ENCODE measurements at places on chromosomes 4 and X. TPM values are rescaled to one million over a fixed set of nuclear protein-coding genes. Genes with fewer than 3 reads are reported as not detected.
A peak's percentile ranks its signal among the peaks of the same experiment; 100 is the strongest.

Gene RTL3
- not detected for total RNA-seq

Gene ZNF157
- total RNA-seq = 0.67 TPM

Gene ATOH1
- total RNA-seq = not detected

Gene MAGEB10
- total RNA-seq = not detected

Gene ADH7
- total RNA-seq = not detected

Gene DKC1
- total RNA-seq = 92.7 TPM

Gene RBBP7
- total RNA-seq = 234 TPM

GRCh38 chr4:76028350-76028765 lies 5.1 kb upstream of the CXCL10 start:
- H3K4me1 ChIP-seq = peaks cover 32% of the 10 kb centered on the region
- no peaks in the 10 kb centered on the region for H3K36me3 ChIP-seq
- peak overlapping the region; percentile 72 for H3K4me3 ChIP-seq
- DNase-seq = no peak

DNA sequence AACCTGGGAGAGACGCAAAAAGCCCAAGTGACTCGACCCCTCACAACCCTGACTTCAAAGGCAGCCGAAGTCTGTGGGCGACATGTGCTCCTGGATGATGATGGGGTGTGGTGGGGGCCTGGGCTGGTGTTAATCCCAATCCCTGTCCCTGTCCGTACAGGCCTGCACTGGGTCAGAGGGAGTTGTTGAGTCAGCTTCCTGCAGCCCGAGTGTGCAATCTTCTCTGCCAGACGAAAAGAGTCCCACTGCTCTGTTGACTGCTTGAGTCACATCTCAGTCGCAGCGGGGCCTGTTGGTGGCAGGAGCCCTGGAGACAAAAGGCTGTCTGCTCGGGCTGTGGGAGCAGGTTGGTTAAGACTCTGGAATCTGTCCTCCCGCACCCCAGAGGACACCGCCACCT lies 10.3 kb downstream of the FAM3A start:
- no peak for DNase-seq
- H3K27ac ChIP-seq = no peak overlapping the region
- peaks cover 2% of the 10 kb centered on the region for H3K4me1 ChIP-seq
- no peaks in the 10 kb centered on the region for H3K27me3 ChIP-seq
- H3K4me3 ChIP-seq = no peak overlapping the region

- H3K27me3 ChIP-seq = no peaks in the 10 kb centered on the region
- H3K27ac ChIP-seq = no peak overlapping the region
- H3K4me3 ChIP-seq = no peak overlapping the region
Measured at GRCh38 chrX:29488919-29489318, 726.4 kb upstream of the MAGEB2 start.

DNA sequence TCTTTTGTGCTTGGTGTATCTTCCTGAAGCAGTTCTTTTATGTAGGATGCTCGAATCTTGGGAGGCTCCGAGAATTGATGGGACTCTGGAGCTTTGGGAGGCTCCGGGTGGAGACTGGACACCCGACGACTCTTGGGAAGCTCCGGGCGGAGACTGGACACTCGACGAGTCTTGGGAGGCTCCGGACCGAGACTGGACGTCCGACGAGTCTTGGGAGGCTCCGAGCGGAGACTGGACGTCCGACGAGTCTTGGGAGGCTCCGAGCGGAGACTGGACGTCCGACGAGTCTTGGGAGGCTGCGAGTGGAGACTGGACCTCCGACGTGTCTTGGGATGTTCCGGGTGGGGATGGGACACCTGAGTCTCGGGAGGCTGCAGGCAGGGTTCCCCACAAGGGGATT lies 1.6 kb downstream of the FAM47A start:
- no peak for DNase-seq
- H3K4me3 ChIP-seq = no peak overlapping the region
- no peak overlapping the region for H3K27ac ChIP-seq
- H3K4me1 ChIP-seq = no peaks in the 10 kb centered on the region
- H3K36me3 ChIP-seq = peaks cover 3% of the 10 kb centered on the region

- no peak overlapping the region for H3K4me3 ChIP-seq
- DNase-seq = no peak
- H3K36me3 ChIP-seq = peaks cover 3% of the 10 kb centered on the region
- H3K4me1 ChIP-seq = no peaks in the 10 kb centered on the region
Measured at GRCh38 chr4:150289881-150290280, 211.6 kb downstream of the DCLK2 start.

DNA sequence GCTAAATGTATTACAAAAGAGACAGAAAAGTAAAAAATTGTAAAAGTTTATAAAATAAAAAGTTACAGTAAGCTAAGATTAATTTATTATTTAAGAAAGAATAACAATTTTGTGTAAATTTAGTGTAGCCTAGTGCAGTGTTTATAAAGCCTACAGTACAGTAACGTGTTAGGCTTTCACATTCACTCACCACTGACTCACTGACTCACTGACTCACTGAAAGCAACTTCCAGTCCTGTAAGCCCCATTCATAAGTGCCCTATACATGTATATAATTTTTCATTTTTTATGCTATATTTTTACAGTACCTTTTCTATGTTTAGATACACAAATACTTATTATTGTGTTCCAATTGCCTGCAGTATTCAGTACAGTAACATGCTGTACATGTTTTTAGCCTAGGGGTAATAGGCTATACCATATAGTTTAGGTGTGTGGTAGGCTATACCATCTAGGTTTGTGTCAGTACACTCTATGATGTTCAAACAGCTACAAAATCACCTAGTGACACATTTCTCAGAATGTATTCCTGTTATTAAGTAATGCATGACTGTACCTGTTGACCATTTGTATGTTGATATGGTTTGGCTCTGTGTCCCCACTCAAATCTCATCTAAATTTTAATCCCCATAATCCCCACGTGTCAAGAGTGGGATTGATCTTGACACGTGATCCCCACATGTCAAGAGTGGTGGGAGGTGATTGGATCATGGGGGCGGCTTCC lies 57.9 kb downstream of the CFAP299 start:
- no peak overlapping the region for H3K4me3 ChIP-seq
- H3K36me3 ChIP-seq = peaks cover 3% of the 10 kb centered on the region
- peak overlapping the region; percentile 36 for H3K27ac ChIP-seq
- no peaks in the 10 kb centered on the region for H3K27me3 ChIP-seq

- H3K36me3 ChIP-seq = no peaks in the 10 kb centered on the region
- peaks cover 17% of the 10 kb centered on the region for H3K4me1 ChIP-seq
- peaks cover 38% of the 10 kb centered on the region for H3K27me3 ChIP-seq
- H3K4me3 ChIP-seq = no peak overlapping the region
- no peak for DNase-seq
Measured at GRCh38 chrX:17584248-17584681, 153.0 kb upstream of the SCML1 start.

DNA sequence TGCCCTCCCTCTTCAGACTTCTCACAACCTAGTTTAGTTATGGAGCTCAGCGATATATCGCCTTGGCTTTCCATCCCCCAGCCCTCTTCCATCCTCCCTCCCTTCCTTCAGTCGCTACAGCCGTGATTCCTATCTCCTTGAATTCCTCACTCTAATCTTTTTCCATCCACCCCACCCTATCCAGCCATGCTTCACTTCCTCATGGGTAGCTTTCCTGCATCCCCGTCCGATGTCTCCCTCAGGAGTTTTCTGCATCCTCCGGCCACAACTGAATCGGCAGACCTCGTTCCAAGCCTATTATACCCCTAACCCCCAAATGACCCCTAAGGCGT lies 456 bp downstream of the SNX12 start:
- DNase-seq = no peak
- H3K36me3 ChIP-seq = peaks cover 2% of the 10 kb centered on the region
- H3K27ac ChIP-seq = peak overlapping the region; percentile 92
- H3K4me3 ChIP-seq = peak overlapping the region; percentile 91
- peaks cover 25% of the 10 kb centered on the region for H3K27me3 ChIP-seq
- peaks cover 10% of the 10 kb centered on the region for H3K4me1 ChIP-seq

- H3K27me3 ChIP-seq = peaks cover 9% of the 10 kb centered on the region
- no peak for DNase-seq
- no peaks in the 10 kb centered on the region for H3K36me3 ChIP-seq
- no peak overlapping the region for H3K4me3 ChIP-seq
- no peak overlapping the region for H3K27ac ChIP-seq
- no peaks in the 10 kb centered on the region for H3K4me1 ChIP-seq
Measured at GRCh38 chrX:31440546-31440945, 368.7 kb upstream of the FTHL17 start.

- no peaks in the 10 kb centered on the region for H3K36me3 ChIP-seq
- DNase-seq = no peak
- peaks cover 36% of the 10 kb centered on the region for H3K27me3 ChIP-seq
Measured at GRCh38 chrX:17359500-17359899, 15.5 kb upstream of the NHS start.

- H3K4me3 ChIP-seq = no peak overlapping the region
- DNase-seq = no peak
- no peaks in the 10 kb centered on the region for H3K4me1 ChIP-seq
- H3K36me3 ChIP-seq = no peaks in the 10 kb centered on the region
- no peak overlapping the region for H3K27ac ChIP-seq
- H3K27me3 ChIP-seq = no peaks in the 10 kb centered on the region
Measured at GRCh38 chr4:180423712-180424057, 1819.5 kb upstream of the TENM3 start.

DNA sequence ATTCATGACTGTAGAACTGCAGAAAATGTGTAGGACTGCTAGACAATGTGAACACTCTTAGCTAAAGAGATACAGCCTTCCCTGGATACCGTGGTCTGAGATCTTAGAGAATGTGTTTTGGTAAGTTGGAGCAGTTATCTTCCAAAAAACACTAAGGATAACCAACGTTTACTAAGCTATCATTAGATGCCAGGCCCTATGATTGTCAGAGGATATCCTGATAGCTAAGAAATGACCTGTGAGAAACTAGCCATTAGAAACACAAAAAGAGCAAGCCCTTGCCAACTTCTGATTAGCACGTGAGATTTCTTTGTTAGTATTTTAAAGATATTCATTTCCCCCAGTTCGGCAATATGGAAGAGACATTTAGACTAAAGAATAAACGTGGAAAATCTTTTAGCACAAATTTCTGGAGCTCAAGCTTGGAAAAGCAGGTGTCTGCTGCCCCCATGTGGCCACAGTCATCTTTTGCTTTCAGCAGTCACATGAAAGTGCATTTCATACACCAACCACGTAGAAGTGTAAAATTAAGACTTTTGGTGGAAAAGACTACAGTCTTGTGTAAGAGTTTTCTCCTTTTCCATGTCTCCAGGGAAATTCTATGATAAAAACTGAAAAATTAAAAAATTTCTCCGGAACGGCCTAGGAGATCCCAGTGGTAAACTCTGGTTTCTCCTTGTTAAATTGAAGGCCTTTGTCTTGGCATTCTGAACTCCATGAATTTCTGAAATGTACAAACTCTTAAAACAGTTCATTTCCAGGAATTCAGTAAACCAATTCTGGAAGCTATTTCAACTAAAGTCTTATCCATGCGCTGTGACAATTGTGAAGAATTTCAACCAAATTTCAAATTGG lies 136.4 kb downstream of the ZNF674 start:
- peak; percentile 68 for DNase-seq
- H3K27ac ChIP-seq = no peak overlapping the region
- H3K4me1 ChIP-seq = no peaks in the 10 kb centered on the region

- H3K4me3 ChIP-seq = no peak overlapping the region
- H3K4me1 ChIP-seq = no peaks in the 10 kb centered on the region
- H3K27me3 ChIP-seq = peaks cover 57% of the 10 kb centered on the region
- no peak for DNase-seq
- no peaks in the 10 kb centered on the region for H3K36me3 ChIP-seq
- H3K27ac ChIP-seq = no peak overlapping the region
Measured at GRCh38 chrX:133389975-133390374, 25.3 kb downstream of the GPC4 start.

DNA sequence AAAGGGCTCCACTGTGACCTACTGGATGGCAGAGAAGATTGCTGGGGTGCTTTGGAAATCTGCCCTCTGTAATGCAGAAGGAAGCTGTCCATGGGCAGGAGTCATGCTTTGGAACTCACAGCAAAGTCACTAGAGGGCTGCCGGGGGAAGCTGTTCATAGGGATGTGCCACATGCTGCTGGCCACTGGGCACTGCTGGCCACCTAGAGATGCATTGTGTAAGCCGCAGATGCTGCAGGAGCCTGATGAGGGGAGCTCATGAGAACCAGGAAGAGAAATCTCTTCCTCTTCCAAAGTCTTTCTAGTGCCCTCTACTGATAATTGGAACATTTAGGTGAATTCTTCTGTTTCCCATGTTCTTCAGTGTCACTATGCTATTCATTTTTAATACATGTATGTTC lies 31.2 kb upstream of the UXT start:
- H3K27ac ChIP-seq = no peak overlapping the region
- H3K4me1 ChIP-seq = no peaks in the 10 kb centered on the region
- peaks cover 37% of the 10 kb centered on the region for H3K27me3 ChIP-seq
- no peak for DNase-seq

DNA sequence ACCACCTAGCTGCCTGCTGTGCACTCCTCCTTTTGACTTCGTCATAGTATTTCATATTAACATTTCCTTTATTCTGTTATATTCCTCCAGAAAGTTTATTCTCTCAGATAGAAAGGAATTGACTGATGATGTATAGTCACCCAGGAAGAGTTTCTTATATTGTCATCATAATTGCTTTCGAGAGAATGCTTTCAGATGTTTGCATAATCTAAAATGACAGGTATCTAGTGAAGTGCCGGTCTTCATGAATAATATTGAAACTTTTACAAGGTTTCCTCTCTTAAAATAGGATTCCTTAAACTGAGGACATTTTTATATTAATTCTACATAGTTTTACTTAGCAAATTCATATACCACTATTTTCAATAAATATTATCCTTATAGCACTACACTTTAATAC lies 10.1 kb downstream of the SEC24D start:
- peak overlapping the region; percentile 67 for H3K27ac ChIP-seq
- peaks cover 15% of the 10 kb centered on the region for H3K36me3 ChIP-seq
- peaks cover 35% of the 10 kb centered on the region for H3K4me1 ChIP-seq
- DNase-seq = no peak
- peak overlapping the region; percentile 47 for H3K4me3 ChIP-seq

DNA sequence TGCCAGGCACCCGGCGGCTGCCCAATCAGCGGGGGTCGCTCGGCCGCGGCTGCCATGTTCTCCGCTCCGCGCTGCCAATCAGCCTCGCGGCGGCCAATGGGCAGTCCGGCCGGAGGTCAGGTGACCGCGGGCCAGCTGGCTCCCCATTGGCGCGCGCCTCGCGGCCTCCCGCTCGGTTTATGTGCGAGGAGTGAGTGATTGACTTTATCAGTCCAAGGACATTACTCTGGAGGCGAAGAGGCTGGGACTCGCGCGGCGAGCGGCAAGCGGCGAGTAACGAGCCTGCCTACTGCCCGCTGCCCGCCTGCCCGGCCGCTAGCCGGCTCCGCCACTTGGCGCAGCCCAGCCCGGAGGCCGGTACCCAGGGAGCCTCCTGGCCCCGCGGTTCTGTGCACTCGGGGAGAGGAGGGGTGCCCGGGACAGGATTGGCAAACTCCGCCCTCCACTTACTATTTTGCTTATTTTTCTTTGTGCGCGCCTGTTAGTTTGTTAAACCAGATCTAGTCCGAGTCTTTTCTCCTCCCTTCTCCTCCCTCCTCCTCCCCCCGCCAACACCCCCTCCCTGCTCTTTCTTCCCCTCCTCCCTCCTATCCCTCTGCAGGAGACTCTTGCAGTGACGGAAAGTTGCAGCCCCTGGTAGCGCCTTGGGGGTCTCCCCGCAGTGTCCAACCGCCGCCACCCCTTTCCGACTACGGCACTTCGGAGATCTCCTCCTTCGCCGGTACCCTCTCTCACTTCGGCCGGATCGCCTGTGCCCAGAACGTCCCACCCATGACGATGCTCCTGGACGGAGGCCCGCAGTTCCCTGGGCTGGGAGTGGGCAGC lies at the start of gene ZIC3:
TSS of gene ZIC3 (plus strand) at position 207 of the 825 bp plus-strand sequence. CDS start at position 772, 565 bp downstream.
- peaks cover 20% of the 10 kb centered on the region for H3K4me1 ChIP-seq
- peaks cover 5% of the 10 kb centered on the region for H3K36me3 ChIP-seq
- H3K27ac ChIP-seq = no peak within 1 kb of the TSS
- H3K27me3 ChIP-seq = peaks cover 82% of the 10 kb centered on the region

GRCh38 chr4:103422467-103423219 lies 224.5 kb upstream of the CENPE start:
- no peak overlapping the region for H3K4me3 ChIP-seq
- H3K27me3 ChIP-seq = no peaks in the 10 kb centered on the region
- no peaks in the 10 kb centered on the region for H3K4me1 ChIP-seq

Measured in activated T-cell treated with anti-CD3 and anti-CD28 coated beads, Interleukin-2, amount 50 U/mL, for 72 hours (primary cell).